Right kidney (tissue), 9 donors: ENCODE measurements at places on chromosomes 2 and 18.

GRCh38 chr2:122707224-122707824, 951.9 kb downstream of the TSN start:
- DNase-seq, result no peak

GRCh38 chr18:46416706-46417638, 240.0 kb downstream of the LOXHD1 start:
- DNase-seq, result no peak

- no peak for DNase-seq
These were observed 23.9 kb downstream of the PTPRM start for GRCh38 chr18:7590826-7591560.

DNA sequence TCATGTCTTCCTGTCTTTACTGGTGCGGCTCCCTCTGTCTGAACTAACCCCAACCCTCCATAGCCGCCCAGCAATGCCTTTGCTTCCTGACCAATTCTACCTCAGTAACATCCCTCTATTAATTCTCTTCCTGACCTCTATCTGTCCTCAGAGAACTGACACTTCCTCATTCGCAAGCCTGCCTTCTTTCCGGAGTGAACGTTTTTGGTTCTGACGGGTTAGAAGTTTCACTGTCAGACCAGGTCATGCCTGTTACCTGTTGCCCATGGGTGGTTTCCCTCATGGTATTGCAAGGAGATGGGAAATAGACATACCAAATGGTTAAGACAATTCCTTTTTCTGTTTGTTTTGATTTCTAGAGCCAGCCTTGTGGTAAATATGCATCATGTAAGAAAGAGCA, 453.4 kb upstream of the SLC14A2 start:
- no peak for DNase-seq

GRCh38 chr2:165239856-165240515, 772 bp downstream of the SCN2A start:
- no peak for DNase-seq
